Naive thymus-derived CD4-positive, alpha-beta T cell (primary cell): ENCODE measurements at places on chromosomes 13 and 19. TPM values are rescaled to one million over a fixed set of nuclear protein-coding genes. Genes with fewer than 3 reads are reported as not detected.

FAM216B gene
- total RNA-seq, result not detected

PCDH17 gene
- not detected in 2 replicates for total RNA-seq

NCR1 gene
- total RNA-seq, result not detected in 2 replicates

UPF3A gene
- total RNA-seq, result 62.9 TPM

LIM2 gene
- total RNA-seq, result not detected

RDH8 gene
- total RNA-seq, result not detected

PGLYRP2 gene
- total RNA-seq, result 0.21 TPM

ZNF570 gene
- total RNA-seq, result 3.9 and 5.1 TPM in 2 replicates

NFKBIB gene
- total RNA-seq, result 45.6 and 51.8 TPM in 2 replicates

CEACAM5 gene
- total RNA-seq, result not detected

RNF126 gene
- 96.0 TPM for total RNA-seq

APOC4 gene
- not detected in 2 replicates for total RNA-seq

ATCAY gene
- not detected in 2 replicates for total RNA-seq

CD37 gene
- total RNA-seq, result 348 TPM

ZNF865 gene
- 13.8 TPM for total RNA-seq

MISP3 gene
- 0.91 TPM for total RNA-seq
